ENCODE measurements at places on chromosomes 6 and 20.

- no peak for DNase-seq
Measured at GRCh38 chr6:116355796-116356195, 15.0 kb upstream of the DSE start.

DNA sequence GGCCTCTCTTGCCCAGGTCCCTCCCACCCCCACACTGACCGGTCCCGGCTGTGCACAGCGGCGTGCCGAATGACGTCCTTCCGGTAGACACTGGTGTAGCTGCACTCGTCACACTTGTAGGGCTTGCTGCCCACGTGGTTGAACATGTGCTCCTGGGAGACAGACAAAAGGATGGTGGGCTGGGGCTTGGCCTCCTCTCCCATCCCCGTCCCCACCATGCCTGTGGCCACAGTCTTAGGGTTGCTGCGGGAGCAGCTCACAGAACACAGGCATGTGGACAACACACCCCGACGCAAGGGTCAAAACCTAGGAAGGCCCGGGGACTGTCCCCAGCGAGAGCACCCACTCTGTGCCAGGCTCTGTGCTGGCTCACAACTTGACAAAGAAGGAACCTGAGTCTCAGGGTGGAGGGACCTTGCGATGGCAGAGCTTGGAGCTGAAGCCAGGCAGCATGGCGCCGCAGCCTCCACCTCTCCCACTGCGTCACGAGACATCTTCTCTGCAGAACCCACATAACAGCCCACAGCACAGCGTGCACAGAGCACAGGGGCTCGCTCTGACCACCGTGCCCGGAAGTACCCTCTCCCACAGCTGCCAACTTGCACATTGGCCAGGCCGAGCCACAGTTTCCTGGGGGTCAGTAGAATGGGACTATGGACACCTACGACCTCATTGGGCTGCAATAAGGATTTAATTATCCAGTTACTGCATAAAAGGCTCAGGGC is 9.8 kb downstream of the ZNF335 start:
- DNase-seq: no peak

DNA sequence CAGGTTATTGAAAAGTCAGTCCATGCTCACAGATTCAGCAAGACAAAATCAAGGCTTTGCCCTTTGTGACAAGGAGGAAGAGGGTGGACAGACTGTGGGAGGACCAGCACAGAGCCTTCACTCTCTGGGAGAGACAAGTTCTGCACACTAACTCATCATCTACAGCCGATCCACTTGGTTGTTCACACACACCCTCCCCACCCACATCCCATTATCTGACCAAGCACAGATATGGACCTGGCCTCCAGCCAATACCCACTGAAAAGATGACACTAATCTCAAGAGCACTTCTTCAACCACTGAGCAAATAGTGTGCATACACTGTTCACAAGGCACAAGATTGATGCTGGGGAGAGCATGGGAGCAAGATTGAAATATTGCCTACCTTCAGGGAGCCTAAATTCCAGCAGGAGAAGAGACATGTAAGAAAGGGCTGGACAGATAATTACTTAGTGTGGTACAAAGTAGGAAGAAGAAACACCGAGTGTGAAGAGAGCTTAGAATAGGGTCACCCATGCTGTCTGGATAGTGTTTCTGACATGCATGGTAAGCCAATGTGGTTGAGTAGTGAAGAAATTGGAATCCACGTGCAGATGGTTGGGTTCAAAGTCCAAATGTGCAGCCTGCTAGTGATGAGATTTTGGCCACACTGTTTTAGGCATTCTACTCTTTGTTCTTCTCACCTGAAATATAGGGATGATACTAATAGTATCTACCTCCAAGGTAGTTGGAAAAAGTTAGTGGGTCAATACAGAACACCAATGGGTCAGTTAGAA is 21.7 kb upstream of the IL17A start:
- DNase-seq: no peak

- DNase-seq: no peak
Measured at GRCh38 chr6:146968041-146968760, 236.0 kb upstream of the STXBP5 start.

DNA sequence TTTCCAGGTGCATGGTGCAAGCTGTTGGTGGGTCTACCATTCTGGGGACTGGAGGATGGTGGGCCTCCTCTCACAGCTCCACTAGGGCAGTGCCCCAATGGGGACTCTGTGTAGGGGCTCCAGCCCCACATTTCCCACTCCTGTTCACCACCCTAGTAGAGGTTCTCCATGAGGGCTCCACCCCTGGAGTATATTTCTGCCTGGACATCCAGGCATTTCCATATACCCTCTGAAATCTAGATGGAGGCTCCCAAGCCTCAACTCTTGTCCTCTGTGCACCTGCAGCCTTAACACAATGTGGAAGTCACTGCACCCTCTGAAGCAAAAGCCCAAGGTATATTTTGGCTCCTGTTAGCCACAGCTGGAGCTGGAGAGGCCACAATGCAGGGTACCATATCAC is 393.5 kb downstream of the RNGTT start:
- no peak for DNase-seq

DNA sequence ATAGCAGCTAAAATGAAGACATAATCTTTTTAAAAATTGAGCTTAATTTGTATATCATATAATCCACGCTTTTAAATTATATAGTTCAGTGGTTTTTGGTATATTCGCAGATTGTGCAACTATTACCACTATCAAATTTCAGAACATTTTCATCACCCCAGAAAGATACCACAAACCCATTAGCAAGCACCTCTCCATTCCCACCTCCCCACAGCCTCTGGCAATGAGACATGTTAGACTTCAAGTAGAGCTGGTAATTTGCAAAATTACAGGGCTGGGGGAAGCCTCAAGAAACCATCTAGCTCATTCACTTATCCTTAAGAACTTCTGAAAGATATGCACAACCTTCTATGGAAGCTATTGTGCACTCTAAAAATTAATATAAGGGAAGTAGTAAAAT is 37.2 kb downstream of the TRMT6 start:
- no peak for DNase-seq

All from CD4-positive, alpha-beta T cell treated with Interleukin-1 beta for 1 hour (primary cell).